LHCN-M2 (cell line): ENCODE measurements at places on chromosomes 11 and 22. TPM values are rescaled to one million over a fixed set of nuclear protein-coding genes. Genes with fewer than 3 reads are reported as not detected.
A peak's percentile ranks its signal among the peaks of the same experiment; 100 is the strongest.

BACE1-AS gene
- total RNA-seq: 3.4 and 4.7 TPM in 2 replicates

TMEM45B gene
- total RNA-seq: not detected in 2 replicates

HBG2 gene
- not detected in 2 replicates for total RNA-seq

IL10RA gene
- total RNA-seq: not detected in 2 replicates

- peak; percentile 74 for DNase-seq
Measured at GRCh38 chr11:66720223-66720898, 8.7 kb downstream of the SPTBN2 start.

DNA sequence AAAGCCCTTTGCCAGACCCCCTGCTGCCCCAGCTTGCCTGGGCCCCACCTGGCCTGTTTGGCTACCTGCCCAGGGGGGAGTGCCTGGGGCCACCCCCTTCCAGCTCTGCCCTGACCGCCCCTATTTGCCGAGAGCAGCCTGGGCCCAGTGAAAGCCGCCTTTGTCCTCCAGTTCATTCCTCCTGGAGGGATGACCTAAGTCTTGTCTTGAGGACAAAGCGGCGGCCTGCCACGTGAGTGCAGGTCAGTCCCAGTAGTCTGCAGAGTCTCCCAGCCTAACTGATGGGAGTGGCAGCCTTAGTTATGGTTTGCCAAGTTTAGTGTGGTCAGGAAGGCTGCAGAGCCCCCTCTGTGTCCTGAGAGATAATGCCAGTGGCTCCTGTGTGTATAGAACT is 115.9 kb upstream of the CRYBB3 start:
- no peak for DNase-seq

DNA sequence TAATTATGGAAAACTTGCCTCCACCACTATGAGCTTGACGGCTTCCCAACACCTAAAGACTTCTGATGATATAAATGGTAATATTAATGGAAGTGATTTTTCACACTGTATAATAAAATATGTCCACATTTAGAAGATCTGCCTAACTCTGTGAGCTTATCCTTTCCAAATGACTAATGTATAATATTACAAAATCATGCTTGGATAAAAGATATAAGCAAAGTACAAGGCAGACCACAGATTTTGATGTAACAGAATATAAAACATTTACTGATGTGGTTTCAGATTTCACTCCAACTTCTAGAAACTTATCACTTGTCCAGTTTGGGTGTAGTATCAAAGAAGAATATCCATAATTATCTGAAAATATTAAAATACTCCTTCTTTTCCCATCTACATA is 36.9 kb downstream of the GALNT18 start:
- DNase-seq: peak; percentile 48

- peak; percentile 100 for DNase-seq
Measured at GRCh38 chr11:122197066-122197987, 81.3 kb upstream of the BLID start.

GRCh38 chr11:44729713-44730112 is 3.0 kb downstream of the TSPAN18 start:
- no peak for DNase-seq

- DNase-seq: no peak
Measured at GRCh38 chr22:46902436-46902835, 140.0 kb downstream of the TBC1D22A start.

DNA sequence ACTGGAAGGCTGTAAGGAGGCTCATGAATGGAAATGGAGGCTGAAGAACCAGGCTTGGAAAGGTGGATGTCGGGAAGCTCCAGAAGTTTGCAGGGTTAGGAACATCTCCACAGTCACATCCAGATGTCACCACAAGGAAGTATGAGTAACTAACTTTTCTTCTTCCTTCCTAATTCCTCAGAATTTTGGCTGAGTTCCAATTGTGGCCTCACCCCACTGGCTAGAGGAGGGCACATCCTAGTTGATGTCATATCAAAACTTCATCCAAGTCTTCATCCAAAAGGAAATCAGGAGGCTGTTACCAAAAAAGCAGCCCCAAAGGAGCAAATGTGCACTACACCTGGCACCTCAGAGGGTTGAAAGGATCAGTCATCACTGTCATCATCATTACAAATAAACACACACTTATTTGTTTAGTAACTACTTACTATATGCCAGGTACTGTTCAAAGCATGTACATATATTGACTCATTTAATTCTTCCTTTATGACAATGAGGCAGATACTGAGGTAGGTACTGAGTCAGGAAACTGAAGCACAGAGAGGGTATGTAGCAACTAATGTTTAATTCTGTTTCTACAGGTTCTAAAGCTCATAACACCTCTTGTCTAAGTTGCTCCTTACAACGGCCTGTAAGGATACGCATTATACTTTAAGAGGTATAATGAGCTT is 7.3 kb upstream of the PTPN5 start:
- DNase-seq: no peak

- DNase-seq: no peak
Measured at GRCh38 chr11:119780222-119780953, 51.4 kb upstream of the NECTIN1 start.

DNA sequence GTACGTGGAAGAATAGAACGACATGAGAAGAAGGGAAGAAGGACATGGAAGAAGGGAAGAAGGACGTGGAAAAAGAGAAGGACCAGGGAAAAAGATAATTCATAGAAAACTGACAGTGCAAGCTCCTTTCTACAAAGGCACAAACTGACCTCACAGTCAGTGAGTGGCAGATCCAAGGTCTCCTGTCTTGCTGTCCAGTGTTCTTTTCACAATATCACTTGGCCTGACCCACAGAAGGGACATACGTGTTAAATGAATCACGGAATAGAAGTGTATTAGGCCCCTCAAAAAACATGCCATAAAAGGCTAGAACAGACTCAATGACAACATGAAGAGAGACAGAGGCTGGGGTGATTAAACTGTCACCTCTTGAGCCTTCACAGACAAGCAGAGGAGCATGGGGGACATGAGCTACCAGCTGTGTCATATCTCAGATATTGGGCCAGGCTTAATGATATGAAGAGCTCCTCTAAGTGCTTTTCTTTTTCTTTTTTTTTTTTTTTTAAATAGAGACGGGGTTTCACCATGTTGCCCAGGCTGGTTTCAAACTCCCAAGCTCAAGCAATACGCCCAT is 4.6 kb downstream of the ASCC2 start:
- no peak for DNase-seq

GRCh38 chr11:35763301-35763700 is 100.7 kb downstream of the TRIM44 start:
- DNase-seq: no peak

- DNase-seq: no peak
Measured at GRCh38 chr11:95175818-95176380, 55.1 kb downstream of the SESN3 start.

DNA sequence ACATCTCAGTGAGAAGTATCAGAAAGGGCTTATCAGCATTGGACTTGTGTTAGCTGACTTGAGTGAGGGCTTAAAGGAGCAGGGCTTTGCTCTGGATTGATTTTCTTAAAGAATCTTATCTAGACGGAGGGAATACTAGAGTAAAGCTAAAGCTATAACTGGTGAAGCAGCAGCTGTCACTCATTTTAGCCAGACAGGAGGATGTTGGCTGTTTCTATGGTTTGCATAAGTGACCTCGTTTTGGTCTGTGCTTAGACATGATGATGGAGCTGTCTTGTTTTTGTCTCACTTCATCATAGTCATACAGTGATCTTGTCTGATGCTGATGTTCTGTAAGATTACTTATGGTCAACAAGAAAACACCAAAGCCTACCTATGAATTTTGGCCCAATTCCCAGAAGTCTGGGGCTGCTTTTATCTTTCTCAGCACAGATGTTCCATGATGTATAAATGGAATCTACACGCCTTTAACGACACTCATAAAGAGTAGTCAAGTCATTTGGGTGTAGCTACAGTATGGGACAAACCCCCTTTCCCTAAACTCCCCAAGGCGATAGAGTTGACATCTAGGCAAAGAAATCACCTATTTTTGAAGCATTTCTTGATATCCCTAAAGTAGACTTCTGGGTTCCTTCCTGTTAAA is 77.5 kb upstream of the UCP3 start:
- DNase-seq: no peak

DNA sequence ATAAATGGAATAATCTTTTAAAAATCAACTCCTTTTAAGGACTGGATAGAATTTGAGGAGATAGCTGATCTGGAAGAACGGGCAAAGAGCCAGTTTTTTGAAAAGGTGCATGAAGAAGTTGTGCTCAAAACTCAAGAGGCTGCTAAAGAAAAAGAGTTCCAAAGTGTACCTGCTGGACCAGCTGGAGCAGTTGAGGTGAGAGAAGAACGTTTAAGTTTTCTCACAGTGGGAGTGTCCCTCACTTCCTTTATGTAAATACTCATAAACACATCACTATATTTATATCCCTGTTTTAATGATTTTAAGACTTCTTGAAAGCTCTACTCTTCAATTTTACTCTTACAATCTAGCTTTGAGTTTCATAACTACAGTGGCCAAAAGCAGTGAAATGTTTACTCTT is 11.7 kb upstream of the ANKRD42 start:
- no peak for DNase-seq

DNA sequence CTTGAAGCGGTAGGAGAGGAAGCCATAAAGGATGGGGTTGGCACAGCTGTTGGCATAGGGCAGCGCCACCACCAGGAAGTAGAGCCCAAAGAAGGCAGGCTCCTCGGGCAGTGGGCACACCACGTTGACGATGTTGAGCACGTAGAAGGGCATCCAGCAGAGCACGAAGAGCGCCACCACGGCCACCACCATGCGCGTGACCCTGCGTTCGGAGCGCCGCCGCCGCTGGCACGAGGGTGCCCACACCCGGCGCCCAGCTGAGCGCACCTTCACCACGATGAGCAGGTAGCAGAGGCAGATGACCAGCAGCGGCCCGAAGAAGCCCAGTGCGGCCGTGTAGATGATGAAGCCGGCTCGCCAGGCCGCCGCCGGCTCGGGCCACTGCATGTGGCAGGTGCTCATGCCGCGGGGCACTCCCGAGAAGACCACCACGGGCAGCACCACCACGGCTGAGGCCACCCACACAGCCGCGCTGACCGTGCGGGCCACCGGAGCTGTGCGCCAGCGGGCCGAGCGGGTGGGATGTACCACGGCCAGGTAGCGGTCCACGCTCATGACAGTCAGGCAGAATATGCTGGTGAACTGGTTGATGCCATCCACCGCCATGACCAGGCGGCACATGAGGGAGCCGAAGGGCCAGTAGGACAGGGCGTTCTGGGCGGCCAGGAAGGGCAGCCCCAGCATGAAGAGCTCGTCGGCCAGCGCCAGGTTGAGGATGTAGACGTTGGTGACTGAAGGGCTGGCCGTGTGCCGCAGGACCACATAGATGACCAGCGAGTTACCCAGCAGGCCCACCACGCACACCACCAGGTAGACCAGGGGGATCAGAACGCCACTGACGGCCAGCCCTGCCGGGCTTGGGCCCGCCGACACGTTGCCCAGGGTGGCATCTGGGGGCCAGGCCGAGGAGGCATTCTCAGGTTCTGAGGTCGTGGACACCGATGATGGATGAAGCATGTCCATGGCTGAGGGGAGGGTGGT is 5.1 kb downstream of the SSTR3 start:
- DNase-seq: no peak

GRCh38 chr11:34552270-34552669 is 38.7 kb upstream of the ELF5 start:
- no peak for DNase-seq
